ENCODE measurements at places on chromosomes 16 and 17. TPM values are rescaled to one million over a fixed set of nuclear protein-coding genes. Genes with fewer than 3 reads are reported as not detected.

CD300LF gene
- 3.0 TPM for total RNA-seq

AATK gene
- 3.2 TPM for total RNA-seq

DNASE1L2 gene
- total RNA-seq = 1.3 TPM

KRT12 gene
- total RNA-seq = not detected

MYH11 gene
- total RNA-seq = 11.3 TPM

CDRT15L2 gene
- not detected for total RNA-seq

HEXD gene
- 40.5 TPM for total RNA-seq

CUEDC1 gene
- 22.6 TPM for total RNA-seq

All from metanephros (tissue), 2 donors.